Activated T-helper 1 cell treated with anti-CD3 and anti-CD28 coated beads, Interleukin-12 subunit alpha, Interleukin-12 subunit beta, Interleukin-2, Interleukin-4 antibody, amounts not matched to agents 30 ng/mL and 10 ng/mL and 1 ng/mL, durations not matched to agents 14 hours and 24 hours and 36 hours (primary cell): ENCODE measurements at places on chromosomes 16 and 17. TPM values are rescaled to one million over a fixed set of nuclear protein-coding genes. Genes with fewer than 3 reads are reported as not detected.

Gene ANKRD40CL
- not detected in 2 replicates for total RNA-seq

DNA sequence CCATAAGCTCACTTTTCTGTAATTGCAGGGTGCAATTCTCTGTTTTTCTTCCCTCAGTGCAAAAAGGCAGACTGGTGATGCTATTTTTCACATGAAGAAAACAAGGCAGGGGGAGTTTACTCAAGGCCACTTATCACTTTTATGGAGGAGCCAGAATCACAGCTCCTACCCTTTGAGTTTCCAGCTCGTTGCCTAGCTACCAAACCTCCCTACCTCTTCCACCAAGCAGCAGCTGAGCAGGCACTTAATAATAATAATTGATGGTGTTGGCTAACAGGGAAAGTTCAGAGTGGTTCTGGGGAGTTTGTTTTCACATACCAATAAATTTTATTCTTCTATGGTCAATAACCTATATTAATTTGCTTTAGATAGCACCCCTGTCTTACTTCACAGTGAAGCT lies 31.9 kb upstream of the MPHOSPH6 start:
- no peak for DNase-seq

- peak; percentile 63 for DNase-seq
Observed at GRCh38 chr17:17836818-17837379, at the start of gene SREBF1. SREBF1 (minus strand) TSS chr17:17836986; CDS start chr17:17836817, 169 bp downstream.

DNA sequence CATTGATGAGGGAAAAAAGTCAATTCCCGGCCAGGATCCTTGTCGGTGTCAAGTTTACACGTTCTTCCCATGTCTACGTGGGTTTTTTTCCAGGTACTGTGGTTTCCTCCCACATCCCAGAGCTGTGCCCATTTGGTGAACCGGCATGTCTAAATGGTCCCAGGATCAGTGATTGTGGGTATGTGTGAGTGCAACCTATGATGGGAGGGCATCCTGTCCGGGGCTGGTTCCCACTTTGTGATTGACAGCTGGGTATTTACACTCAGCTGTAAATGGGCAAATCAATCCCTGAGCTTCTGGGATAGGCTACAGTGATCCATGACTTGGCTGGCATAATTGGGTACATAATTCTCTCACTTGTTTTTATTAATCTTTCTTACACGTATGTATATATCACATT lies 91.2 kb upstream of the IRX6 start:
- no peak for DNase-seq

GRCh38 chr17:42266918-42267766 lies 9.0 kb downstream of the STAT5B start:
- peak; percentile 52 for DNase-seq

- DNase-seq = no peak
Observed at GRCh38 chr17:80096561-80097021, 4.8 kb upstream of the GAA start.
